ENCODE measurements at places on chromosomes 16 and 17.
A peak's percentile ranks its signal among the peaks of the same experiment; 100 is the strongest.

- no peak for DNase-seq
Observed at GRCh38 chr17:27523712-27524111, 67.5 kb downstream of the KSR1 start.

- DNase-seq = no peak
Observed at GRCh38 chr16:10740845-10741208, 2.8 kb upstream of the NUBP1 start.

DNA sequence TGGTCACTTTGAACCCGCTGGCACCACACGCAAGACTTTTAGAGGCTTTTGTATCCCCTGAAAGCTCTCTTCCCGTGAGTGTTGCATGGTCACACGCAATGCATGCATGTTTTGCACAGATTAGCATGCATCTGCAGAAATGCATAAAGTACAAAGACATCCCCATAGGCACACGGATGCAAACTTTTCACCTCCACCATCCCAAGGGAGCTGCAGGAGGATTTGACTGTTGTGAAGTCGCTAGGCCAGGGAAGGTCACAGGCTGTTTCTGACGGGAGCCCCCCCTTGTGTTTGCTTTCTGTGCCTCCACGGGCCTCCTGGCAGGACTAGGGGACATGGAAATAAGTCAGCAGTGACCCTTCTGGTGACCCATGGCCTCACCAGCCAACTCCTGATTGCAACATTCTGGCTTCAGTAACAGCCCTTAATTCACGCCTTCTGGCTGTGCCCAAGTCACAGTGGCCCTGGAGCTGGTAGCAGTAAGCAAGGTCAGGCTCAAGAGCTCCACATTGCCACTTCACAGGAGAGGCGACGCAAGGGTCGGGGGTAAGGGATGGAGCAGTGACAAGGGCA, 45.1 kb downstream of the SOX9 start:
- DNase-seq = no peak

- peak; percentile 82 for DNase-seq
Observed at GRCh38 chr17:74957935-74958740, 14.4 kb downstream of the HID1 start.

GRCh38 chr16:57863434-57864160, 61.3 kb upstream of the KIFC3 start:
- peak; percentile 59 for DNase-seq

DNA sequence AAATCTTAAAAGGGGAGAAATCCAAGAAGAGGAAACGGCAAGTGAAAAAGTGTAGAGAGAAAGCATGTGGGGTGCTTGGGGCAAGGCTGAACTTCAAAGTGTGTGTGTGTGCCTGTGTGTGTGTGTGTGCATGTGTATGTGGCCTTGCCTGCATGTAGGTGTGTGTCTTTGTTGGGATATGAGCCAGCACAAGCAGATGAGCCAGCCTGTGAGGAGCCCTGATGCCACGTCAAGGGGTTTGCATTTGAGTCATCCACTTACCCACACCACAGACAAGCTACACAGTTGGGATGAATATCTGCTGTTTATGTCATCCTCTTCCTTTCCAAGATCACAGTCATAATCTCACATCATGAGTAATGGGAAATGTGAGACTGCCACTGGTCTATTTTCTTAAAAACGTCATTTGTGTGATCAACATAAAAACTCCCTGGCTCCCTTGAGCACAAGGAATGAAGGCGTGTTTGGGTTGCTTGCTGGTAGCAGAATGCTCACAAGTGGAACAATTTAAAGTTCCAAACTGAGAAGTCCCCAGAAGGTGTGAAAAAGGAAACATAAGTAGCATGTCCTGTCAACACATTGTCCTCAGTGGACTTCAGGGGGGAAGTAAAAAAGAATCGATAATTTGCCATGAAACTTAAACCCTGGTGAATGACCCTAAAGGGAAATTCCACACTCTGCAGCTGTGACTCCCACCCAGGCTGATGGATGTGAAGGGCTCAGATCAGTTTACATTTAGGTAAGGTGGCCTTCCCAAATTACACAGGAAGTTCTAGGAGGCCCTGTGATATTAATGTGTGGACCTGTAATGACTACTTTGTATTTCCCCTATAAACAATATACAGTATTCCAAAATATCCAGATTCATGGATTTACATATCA, 14.7 kb downstream of the KCTD19 start:
- DNase-seq = peak; percentile 12

GRCh38 chr17:13490906-13491482, 110.7 kb downstream of the HS3ST3A1 start:
- DNase-seq = peak; percentile 48

GRCh38 chr16:84144209-84144858, 643 bp downstream of the HSDL1 start:
- peak; percentile 60 for DNase-seq

DNA sequence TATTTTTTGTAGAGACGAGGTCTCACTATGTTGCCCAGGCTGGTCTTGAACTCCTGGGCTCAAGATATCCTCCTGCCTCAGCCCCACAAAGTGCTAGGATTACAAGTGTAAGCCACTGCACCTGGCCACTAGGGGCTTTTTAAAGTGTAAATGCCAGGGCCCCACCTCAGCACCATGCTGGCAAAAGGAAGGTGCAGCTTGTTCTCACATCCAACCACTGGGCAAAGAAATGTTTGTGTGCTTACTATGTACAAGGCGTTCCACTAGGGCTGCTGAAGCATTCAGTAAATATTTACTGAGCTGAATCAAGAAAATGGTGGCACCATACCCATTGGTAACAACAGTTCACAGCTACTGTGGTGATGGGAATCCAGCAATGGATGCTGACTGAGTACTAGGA, 22.6 kb downstream of the COG1 start:
- no peak for DNase-seq

DNA sequence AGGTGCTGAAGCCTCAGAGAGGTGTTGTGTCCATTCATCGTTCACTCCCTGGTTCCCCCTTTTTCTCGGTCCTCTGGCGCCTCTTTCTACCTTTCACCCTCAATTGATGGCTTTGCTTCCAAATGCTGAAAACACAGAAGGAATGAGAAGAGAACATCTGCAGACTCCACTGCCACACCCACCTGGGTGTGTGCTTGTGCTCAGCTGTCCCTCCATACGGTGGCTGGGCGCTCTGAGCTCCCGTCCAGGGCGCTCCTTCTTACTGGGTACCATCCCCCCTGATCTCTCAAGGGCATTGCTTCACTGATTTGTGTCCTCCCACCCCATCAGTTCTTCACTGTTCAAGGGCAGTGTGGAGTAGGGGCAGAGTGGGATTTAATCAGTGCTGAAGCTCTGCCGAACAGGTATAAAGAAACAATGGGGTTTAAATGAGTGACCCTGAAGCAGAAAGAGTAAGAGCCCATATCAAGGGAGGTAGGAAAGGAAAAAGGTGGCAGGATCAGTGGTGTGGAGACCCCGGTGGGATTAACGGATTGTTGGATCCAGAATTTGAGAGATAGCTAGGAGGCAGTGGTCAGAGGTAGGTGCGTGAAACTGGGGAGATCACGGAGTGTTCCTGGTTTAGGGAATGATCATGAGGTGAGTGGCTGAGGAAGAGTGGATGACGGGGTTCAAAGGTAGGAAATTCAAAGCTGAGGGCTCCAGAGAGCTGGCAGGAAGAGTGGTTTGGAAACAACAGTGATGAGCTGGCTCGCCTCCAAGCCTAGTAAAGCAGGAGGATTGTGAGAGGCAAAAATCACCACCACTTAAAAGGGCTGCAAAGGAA, 40.8 kb downstream of the MRTFB start:
- DNase-seq = no peak

DNA sequence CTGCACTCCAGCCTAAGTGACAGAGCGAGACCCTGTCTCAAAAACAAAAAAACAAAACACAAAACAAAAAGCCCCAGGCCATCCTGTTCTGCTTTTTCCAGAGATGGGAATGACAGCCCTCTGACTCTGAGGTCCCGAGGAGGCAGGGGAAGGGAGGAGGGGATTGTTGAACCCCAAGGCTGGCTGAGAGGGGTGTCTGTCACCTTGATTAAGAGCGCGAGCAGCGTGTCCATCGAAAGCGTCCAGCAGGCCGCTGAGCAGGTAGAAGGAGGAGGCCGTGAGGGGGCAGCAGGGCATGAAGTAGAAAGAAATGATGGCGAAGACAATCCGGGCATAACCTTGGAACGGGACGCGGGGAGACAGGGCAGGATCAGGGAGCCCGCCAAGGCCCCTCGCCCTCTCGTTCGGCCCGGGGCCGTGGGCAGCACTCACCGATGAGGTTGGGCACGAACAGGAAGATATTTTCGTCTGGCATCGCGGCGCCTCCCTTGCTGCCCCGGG, 593 bp downstream of the CDIPT start:
- DNase-seq = peak; percentile 58

GRCh38 chr16:62261760-62262159, 225.5 kb upstream of the CDH8 start:
- no peak for DNase-seq

GRCh38 chr17:45243750-45244149, 18.1 kb downstream of the SPATA32 start:
- DNase-seq = no peak

DNA sequence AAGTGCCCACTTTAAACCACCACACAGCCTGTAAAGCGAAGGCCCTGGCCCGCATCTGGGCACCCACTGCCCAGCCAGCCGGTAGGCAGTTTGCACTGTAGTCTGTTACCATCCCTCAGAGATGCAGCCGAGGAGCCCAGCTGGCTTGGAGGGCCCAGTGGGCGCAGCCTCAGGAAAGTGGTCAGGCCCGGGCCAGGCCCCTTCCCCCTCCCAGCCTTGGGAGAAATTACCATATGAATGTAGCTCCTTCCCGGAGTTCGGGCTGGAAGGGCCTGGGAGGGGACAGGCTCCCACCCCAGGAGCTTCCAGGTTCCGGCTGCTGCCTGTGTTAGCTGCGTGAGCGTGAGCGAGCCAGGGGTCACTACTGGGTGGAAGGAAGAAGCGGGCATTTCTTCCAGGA, 325.4 kb downstream of the SEC14L1 start:
- DNase-seq = no peak

- no peak for DNase-seq
Observed at GRCh38 chr16:54953461-54953860, 22.8 kb downstream of the IRX5 start.

GRCh38 chr17:74419928-74420411, 11.9 kb upstream of the GPRC5C start:
- no peak for DNase-seq

DNA sequence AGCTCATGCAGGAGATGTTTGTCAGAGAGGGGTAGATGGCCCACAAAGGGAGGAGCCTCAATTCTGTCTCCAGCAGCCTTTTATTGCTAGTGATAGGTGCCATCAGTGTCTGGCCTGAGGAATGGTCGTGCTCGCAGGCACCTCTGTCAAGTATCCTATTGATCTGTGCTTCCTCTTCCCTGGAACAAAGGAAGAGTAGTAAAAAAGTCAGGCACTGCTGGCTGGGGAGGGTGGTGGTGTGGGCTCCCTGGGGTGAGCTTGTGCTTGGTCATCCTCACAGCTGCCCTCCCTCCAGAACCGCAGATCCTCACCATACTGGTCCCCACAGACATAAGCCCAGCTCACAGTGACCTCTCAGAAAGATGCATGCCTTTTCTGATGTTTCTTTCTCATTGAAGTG, 15.0 kb upstream of the SALL1 start:
- DNase-seq = no peak

DNA sequence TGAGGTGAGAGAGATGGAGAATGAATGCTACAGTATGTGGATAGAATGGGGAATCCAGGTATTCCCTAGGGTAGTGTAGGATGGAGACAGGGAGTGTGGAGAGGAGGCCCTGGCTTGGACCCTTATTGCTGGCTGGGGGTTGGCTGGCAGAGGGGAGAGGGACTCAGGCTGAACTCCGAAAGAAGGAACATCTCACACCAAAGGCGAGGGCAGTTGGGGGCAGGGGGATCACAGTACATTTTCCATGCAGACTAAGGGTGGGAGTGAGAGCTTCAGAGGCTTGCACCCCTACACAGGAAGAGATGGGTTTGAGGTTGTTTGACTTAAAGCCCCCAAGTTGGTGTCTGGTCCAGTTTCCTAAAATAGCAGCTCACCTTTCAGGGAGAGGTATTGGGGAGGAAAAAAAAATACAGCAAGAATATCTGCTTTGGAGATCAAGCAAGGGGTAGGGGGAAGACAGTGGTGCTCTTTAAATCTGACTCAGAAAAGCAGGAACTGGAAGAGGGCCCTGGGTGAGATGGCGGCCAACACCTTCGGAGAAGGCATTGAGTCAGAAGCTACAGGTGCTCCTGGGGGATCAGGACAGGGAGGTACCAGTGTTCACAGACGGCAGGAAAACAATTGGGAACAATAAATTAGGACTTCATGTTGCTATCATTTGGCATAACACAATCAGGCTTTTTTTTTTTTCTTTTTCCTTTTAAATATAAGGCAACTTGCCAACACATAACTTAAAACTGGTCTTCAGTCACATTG, 12.4 kb downstream of the TRAF4 start:
- DNase-seq = no peak

DNA sequence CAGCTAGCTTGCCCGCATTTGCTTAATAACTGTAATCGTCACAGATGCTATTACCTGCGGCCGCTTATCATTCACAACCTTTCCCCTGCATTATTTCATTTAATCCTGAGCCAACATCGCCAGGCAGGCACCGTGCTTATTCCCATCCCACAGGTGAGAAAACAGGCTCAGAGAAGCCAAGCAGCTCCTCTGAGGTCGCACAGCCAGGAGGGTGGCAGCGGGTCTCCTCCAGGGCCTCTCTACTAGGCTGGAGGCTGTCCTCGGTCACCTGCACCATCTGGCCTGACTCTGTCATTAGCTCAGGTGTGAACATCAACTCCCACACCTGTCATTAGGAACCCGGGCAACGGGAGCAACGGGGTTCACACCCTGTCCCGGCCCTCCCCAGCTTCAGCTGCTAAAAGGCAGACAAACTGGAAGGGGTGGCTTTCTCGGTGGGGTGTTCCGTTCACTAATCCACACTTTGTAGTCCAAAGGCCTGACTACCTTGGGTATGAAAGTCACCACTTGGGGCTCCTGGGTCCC, 3.0 kb downstream of the PPL start:
- no peak for DNase-seq

GRCh38 chr17:1365445-1366039, 34.5 kb downstream of the YWHAE start:
- peak; percentile 82 for DNase-seq

DNA sequence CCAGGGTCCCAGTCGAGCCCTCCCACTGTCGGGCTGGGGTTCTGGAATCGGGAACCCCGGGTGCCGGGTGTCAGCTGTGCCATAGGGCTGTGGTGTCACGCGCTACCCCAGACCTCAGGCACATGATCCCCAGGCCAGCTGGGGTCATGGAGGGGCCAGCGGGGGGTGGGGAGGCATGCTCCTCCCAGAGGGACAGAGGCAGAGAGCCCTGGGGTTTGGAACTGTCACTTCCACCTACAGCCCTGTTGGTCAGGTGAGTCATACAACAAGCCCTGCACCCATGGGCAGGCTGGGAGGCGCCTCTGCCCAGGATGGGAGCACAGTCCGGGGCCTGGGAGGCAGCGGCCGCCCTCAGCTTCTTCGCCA, 63.0 kb downstream of the BAIAP2 start:
- DNase-seq = no peak

Measured in OCI-M1 (cell line).